ENCODE measurements at places on chromosomes 6 and 20.

- no peak for DNase-seq
These were observed 21.3 kb downstream of the PDE10A start for GRCh38 chr6:165641672-165642156.

DNA sequence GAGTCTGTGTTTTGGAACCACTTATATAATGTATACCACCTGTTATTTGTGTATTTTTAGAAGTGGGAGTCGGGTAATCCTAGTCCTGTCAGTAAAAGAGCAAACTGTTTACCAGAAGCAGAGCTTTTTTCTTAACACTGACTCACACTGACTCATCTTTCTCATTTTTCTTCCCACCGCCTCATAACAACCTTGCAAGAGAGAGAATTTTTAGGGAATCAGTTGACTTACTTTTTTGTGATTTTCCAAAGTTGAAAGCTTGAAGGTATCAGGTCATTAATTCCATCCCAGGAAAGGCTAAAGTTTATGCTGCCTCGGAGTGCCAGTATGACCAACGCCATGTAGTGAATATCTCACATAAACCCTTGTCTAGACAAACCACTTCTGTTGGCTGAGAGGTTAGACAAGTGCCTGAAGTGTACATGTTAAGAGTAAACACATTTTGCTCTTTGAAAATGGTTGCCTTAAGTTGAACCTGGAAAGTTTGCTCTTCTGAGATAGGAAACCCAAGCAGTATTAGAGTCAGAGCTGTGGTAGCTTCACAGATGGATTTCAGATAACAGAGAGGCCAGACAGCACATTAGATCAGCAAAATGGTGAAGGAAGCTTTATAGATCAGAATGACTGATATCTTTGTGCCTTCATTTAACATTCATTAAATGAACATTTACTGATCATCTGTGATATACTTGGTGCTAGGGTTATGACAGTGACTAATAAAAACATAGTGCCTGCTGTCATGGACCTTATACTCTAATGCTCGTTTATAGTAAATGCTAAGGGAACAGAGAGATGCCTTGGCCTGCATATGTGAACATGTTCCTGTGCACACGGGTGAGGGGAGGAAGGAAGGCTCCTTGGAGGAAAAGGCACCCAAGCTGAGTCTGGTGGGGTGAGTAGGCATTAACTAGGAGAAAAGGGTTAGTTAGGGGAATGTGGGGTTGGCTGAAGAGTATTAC, 29.1 kb upstream of the PKIG start:
- DNase-seq = no peak

GRCh38 chr6:156507106-156507505, 270.1 kb upstream of the ARID1B start:
- DNase-seq = no peak

GRCh38 chr20:12798286-12798685, 210.5 kb upstream of the SPTLC3 start:
- no peak for DNase-seq

- DNase-seq = no peak
These were observed 61.8 kb upstream of the PLEKHG1 start for GRCh38 chr6:150537893-150538292.

DNA sequence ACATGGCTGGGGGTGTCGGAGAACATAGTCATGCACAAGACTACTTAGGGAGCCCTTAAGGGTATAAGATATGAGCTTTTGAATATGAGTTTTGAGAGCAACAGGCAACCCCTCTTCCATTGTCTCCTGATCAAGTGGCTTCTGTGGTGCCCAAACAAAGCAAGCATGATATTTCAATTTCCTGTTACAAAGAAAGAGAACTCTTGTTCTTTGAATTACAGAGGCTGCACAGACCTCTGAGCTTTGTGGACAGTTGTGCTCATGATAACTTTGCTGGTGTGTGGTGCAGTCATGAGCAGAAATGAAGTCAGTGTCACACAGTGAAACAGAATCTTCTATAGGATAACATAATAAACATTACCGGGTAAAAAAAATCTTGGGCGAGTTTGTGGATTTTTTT, 66.8 kb upstream of the THEMIS start:
- DNase-seq = no peak

DNA sequence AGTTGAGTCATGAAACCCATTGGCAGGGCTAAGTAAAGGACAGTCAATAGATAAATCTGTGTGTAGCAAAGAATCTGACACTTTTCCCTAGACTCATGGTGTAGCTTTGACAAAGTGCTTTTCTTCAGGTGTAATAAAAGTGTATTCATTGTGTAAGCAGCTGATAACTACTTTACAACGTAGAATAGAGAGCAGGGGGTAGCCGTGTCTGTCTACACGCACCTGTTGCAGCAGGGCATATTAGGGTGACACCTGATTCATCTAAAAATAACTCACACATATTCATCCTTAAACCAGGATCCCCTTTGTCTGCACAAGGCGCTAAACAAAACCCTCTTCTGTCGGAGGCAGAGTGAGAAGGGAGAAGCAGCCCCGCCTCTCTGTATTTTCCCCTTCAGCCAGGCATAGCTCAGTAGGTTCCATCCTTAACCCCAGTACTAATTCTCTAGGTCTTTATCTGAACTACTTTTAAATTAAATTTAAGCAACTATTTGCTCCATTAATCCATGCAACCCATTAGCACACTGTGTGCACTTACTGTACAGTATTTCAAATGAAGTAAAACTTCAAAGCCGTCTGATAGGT, 306.7 kb upstream of the SASH1 start:
- no peak for DNase-seq

GRCh38 chr20:46367967-46368901, 38.2 kb downstream of the ELMO2 start:
- no peak for DNase-seq

DNA sequence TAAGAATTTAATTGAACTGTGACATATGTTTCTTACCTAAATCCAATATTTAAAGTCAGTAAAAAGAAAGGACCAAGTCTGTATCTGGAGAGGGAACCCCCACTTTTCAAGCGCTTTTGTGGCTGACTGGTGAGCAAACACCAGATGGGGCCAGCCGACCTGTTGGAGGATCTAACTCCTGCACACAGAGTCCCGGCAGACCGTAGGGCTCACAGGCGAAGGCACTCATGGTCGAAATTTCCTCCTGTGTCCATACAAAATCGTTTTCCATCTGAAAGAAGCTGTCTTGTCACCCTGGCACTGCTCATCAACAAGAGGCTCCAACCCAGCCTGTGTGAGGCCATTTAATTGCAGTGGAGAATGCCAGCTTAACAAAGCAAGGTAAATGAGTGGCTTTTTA, 94.0 kb downstream of the SCML4 start:
- DNase-seq = no peak

GRCh38 chr6:30571762-30572082, 480 bp downstream of the ABCF1 start:
- no peak for DNase-seq

DNA sequence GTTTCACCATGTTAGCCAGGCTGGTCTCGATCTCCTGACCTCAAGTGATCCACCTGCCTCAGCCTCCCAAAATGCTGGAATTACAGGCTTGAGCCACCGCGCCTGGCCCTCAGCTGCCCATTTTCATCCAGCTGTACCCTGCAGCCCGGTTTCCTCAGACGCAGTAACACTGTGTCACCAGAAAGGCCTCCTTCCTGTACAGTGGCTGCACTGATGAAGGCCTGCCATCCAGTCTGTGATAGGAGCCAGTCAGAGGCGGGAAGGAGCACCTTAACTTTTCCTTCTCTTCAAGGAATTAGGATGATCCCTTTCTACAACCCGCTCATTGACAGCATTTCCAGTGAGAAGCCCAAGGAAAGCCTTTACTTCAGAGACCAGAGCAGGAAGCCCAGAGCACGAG, 75.9 kb downstream of the GFOD1 start:
- DNase-seq = no peak

- no peak for DNase-seq
These were observed 38.5 kb downstream of the HTR1B start for GRCh38 chr6:77424761-77425160.

All from NCI-H2081 treated with DMSO at 0.1 percent for 48 hours (cell line).